ENCODE measurements at places on chromosomes 5 and 9. TPM values are rescaled to one million over a fixed set of nuclear protein-coding genes. Genes with fewer than 3 reads are reported as not detected.
A peak's percentile ranks its signal among the peaks of the same experiment; 100 is the strongest.

DNA sequence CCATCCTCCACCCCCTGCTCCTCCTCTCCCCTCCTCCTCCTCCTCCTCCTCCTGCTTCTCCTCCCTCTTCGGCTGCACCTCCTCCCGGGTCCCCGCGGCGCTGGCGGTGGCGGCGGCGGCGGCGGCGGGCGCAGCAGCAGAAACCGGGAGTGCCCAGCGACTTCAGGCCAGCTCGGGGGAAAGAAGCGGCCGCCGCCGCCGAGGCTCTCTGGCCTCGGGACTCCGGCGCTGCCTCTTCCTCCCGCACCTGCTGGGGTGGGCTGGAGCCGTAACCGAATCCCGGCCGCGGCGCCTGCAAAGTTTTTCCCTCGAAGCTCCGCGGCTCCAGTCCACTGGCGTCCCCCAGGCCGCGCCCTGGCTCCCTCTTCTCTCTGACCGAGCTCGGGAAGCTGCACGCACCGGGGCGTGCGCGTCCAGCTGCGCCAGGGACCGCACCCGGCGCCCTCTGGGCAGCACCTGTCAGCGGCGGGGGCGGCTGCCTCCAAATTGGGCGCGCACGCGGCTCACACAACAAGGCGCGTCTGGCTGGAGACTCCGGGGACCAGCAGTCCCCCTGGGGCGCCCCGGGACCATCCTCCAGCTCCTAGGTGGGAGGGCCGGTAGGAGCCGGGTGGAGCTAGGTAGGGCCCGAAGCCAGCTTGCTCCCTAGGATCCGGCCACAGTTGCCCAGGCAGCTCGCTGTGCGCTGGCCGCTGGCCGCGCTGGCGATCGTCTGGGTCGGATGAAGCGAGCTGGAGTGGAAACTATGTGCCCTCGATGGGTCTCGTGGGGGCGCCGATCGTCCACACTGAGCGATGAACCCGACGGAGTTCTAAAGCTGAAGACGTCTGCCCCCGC, at the start of gene MCTP1:
Gene MCTP1 (minus strand): TSS at position 523 of the 837 bp plus-strand sequence.
- DNase-seq = no peak

PFN3 gene
- not detected for total RNA-seq

ENC1 gene
- total RNA-seq = 0.38 TPM

GRCh38 chr9:34451545-34451944, 6.8 kb downstream of the FAM219A start:
- peak; percentile 85 for DNase-seq

DNA sequence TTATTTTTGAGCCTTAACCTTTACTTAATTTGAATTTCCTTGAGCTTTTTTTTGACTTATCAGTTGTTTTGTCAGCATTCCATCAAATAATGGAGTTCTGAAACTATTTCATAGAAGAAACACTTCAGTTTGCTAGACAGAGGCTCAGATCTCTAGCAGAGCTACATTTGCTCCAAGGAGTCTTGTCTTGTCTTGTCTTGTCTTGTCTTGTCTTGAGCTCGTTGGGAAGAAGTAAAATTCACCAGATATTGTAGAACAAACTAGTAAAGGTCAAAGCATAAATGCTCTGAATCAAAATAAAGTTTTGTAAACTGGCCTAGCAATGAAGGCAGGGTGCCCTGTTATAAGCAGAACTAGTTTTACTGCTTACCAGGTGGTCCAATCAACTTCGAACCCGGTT, 33.5 kb downstream of the RAB24 start:
- DNase-seq = no peak

- DNase-seq = no peak
Measured at GRCh38 chr5:111953351-111954127, 196.5 kb upstream of the NREP start.

- DNase-seq = no peak
Measured at GRCh38 chr9:26321935-26322334, 570.7 kb downstream of the CAAP1 start.

KCNMB1 gene
- not detected for total RNA-seq

- DNase-seq = peak; percentile 54
Measured at GRCh38 chr5:153974131-153974812, 64.4 kb downstream of the FAM114A2 start.

KCNV2 gene
- not detected for total RNA-seq

MSMP gene
- total RNA-seq = not detected

DNA sequence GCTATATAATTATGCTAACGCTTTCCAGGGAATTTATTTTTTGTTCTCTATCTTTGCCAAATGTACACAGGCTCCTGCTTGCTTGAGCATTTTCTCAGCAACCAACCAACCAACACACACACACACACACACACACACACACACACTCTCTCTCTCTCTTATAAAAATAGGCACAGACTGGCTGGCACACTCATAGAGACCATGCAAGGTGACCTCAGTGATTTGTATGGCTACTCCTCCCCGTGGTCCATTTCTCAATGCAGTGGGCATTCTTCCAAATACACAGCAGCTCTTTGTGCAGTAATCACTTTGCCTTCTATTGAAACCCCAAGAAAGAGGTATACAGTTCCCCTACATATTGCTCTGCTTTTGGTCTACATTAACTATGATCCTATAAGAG, 416.0 kb downstream of the MAN2A1 start:
- DNase-seq = no peak

PCDHGA3 gene
- 0.15 TPM for total RNA-seq

GRCh38 chr5:169695025-169695625, 58.0 kb downstream of the DOCK2 start:
- DNase-seq = no peak

DNA sequence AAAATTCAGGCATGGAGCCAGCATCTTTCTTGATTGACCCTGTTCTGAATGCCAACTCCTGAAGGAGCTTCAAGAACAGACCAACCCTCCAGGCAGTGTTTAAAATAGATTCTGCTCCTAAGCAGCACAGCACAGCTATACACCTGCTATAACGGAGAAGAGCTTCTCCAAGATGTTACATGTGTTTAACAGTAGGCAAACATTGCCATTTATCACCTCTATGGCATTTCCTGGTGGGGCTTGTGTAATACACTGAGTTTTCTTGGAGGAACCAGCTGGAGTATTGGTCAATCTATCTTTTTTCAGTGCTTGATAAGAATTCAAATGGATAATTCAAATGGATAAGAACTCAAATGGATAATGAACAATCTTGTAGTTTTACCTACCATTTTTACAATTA, 615.1 kb downstream of the CDH12 start:
- DNase-seq = no peak

IFNA13 gene
- not detected for total RNA-seq

FST gene
- 0.47 TPM for total RNA-seq

NUTM2F gene
- total RNA-seq = not detected

GRCh38 chr5:7321724-7322123, 74.2 kb upstream of the ADCY2 start:
- DNase-seq = no peak

DNA sequence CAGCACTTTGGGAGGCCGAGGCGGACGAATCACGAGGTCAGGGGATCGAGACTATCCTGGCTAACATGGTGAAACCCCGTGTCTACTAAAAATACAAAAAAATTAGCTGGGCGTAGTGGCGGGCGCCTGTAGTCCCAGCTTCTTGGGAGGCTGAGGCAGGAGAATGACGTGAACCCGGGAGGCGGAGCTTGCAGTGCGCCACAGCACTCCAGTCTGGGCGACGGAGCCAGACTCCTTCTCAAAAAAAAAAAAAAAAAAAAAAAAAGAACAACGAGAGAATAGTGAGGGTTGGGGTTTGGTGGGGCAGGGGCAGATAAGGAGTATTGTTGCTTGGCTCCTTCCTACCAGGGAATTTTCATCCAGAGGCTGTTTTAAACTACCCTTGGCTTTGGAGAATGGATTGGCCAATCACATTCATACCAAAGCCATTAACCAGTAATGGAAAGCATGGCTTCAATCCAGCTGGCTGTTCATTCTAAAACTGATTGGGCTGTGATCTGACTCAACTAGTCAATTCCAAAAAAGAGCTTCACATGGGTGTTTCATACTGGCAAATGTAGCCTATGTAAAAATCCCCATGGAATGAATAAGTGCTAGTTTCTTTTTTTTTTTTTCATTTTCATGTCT, 64.4 kb downstream of the PLCXD3 start:
- no peak for DNase-seq
